Left ventricle myocardium superior (tissue), 1 donor: ENCODE measurements at places on chromosomes 3 and 15. TPM values are rescaled to one million over a fixed set of nuclear protein-coding genes. Genes with fewer than 3 reads are reported as not detected.

DNA sequence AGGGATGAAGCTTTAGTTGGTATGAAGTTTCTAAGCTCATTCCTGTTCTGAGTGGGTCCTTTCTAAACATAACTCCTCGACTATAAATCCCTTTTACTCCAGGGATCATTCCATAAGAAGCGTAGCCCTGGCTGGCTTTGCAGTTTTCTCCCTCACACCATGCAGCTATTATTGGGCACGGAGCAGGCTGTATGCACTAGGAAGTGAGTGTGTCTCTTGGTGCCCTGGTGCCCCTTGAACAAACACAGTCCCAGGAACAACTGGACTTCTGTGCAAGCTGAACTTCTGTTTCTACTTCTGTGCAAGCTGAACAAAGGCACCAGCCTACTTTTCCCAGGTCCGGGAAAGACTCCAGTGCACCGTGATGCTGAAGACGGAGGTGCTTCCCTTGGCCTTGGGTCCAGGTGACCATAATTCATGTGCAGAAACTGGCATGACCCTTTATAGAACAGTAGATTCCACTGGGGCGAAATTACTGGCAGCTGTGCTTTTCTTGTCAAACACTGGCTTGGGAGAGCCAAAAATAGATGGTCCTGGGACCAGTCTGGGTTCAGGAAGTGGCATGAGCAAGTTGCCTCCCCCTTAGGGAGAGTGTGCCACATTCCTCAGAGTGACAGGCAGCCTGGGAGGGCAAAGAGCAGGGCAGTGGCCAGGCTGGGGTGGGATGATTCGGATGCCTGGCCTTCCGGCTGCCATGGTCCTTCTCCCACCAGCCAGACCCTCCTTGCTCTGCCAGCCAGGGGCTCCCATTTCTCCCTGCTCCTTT is 127.2 kb downstream of the SLCO3A1 start:
- no peak for DNase-seq

DNA sequence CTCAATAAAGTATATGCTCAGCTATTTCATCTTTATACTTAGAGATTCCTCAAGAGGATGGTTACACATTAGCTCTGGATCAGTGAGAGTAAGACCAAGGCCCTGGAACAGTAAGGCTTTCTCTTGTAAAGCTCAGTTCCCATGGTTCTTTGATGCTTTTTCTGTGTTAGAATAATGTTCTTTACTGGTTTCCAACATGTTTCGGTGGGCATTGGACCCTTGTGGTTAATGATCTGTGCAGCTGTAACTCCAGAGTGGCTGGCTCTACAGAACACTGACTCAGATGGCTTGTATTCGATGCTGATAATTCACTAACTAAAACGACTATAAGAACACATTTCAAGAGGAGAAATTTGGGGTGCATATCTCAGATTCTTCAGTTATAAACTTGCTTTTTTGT is 114.7 kb downstream of the AKAP13 start:
- no peak for DNase-seq

DNA sequence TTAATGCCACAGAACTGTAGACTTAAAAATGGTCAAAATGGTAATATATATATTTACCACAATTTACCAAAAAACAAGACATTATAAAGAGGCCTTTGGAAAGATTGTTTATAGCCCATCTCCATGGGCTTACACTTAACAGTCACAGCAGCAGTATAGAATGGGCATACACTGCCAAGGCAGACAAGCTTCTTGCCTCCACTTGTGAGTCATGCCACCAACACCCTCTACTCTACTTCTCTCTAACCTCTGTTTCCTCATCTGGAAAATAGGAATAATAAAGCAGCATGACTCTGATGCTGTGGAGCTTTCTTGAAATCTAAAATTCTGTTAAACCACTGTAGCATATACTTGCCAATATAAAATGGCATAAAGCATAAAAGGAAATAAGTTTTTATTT is 14.4 kb upstream of the GPR156 start:
- DNase-seq: no peak

GRCh38 chr3:148714521-148714920 is 16.8 kb downstream of the AGTR1 start:
- no peak for DNase-seq

DNA sequence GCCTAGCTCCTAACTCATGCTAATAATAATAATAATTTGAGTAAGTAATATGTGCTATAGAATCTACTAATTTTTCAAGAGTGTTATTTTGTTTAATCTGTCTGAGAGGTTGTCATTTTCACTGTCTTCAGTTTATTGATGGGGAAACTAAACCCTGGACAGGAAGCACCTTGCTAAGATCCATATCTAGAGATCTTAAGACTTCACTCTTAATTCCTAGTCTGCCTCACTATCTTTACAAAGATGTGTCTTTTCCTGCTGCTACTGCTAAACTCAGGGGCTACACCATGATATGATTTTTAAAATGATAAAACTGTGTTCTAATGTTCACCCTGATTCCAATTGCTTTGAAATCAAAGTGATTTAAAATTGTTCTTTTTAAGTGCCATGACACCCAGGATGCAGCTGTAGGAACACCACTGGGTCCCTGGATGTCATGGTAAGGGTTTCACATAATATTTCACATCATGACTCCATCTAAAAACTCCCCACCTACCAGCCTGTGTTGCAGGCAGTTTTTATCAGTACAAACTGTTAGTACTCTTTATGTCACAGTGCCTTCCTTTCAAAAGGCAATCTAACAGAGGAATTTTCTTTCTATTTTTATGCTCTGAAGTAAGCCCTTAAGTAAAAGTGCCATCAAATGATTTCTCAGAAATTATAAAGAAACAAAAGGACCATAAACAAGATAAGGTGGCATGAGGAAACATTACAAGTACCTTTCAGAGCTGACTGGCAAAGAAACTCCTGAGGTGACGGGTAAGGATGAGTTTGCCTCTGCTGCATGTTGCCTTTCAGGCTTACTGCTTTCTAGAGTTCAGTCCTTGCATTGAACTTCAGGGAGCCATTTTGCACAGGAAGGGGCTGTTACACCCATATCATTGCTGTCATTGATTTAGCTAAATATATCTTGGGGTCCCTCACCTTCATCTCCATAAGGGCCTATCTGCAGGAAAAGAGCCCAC is 160.1 kb upstream of the SATB1 start:
- no peak for DNase-seq

DNA sequence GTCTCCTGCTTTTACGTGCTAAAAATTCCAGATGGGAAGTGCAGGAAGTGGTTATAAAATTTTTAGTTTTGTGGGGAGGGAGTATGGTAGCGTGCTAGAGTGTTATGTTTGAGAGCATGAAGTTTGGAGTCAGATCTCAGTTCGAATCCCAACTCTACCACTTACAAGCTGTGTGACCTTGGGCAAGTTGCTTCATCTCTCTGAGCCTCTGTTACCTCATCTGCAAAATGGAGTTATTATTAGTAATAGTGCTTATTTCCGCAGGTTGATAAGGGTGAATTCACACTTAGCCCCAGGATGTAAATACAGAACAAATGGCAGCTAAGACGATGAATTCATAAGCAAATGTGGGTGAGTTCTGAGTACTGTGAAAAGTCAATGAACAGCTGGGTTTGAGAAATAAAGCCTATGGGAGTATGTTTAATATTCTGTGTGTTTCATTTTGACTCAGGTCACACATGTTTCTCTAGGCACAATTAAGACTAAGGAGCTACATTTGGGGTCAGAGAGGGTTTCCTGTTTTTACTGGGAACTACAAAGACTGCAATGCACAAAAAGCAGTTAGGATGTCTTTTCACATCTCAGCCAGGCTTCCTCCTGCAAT is 73.1 kb upstream of the FEZF2 start:
- DNase-seq: no peak

DNA sequence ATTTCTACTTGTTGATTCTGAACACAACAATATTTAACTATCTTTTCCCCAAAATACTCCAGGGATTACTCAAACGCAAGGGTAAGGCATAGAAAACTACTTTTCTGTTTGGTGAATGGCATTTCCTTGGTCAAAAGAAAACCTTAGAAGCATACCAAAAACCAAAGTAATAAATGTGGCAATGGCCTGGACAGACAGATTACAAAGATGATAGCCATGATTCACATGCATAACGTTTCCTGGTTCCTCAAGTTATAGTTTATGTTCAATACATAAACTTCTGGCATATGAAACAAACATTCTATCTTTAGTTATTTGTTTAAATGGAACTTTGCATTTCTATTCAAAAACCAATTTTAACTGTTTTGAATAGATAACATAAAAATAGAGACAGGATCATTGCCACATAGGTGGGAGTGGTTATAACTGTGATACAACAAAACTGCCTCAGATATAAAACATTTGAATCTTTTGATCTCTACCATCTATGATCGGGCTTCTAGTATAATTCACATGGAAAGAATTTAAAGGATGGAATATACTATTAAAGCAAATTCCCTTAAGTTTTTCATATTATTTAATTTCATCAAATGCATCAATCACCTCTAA is 32.1 kb downstream of the FOXP1 start:
- no peak for DNase-seq

- DNase-seq: no peak
These were observed 399 bp upstream of the SUCLG2 start for GRCh38 chr3:67654844-67655177.

Gene ATP13A5
- not detected for total RNA-seq

Gene CCDC54
- not detected for total RNA-seq

Gene SLC12A1
- total RNA-seq: not detected

Gene CCDC51
- 13.3 TPM for total RNA-seq

Gene ARPP21
- not detected for total RNA-seq

Gene TLR9
- 0.17 TPM for total RNA-seq

Gene COLQ
- total RNA-seq: 0.99 TPM

Gene RARRES1
- total RNA-seq: 14.6 TPM
